ENCODE measurements at places on chromosomes 2 and 18. TPM values are rescaled to one million over a fixed set of nuclear protein-coding genes. Genes with fewer than 3 reads are reported as not detected.

The LONRF2 gene
- total RNA-seq = 3.8 TPM

The RESP18 gene
- not detected for total RNA-seq

The TEX44 gene
- total RNA-seq = not detected

The KRTCAP3 gene
- 2.6 TPM for total RNA-seq

The RDH14 gene
- total RNA-seq = 19.0 TPM

The OSBPL1A gene
- total RNA-seq = 26.1 TPM

The CCDC68 gene
- not detected for total RNA-seq

The MSH6 gene
- total RNA-seq = 182 TPM

The NABP1 gene
- total RNA-seq = 38.4 TPM

The FHL2 gene
- total RNA-seq = 3.2 TPM

The PHLPP1 gene
- 13.7 TPM for total RNA-seq

The MC2R gene
- not detected for total RNA-seq

The PRSS56 gene
- total RNA-seq = not detected

The CABYR gene
- total RNA-seq = 7.9 TPM

The AQP12B gene
- not detected for total RNA-seq

The C2orf78 gene
- total RNA-seq = not detected

The TTC27 gene
- total RNA-seq = 29.8 TPM

The ERMN gene
- total RNA-seq = not detected

The LYG2 gene
- not detected for total RNA-seq

The ZNF385B gene
- not detected for total RNA-seq

Data from A673 (cell line).